ENCODE measurements at places on chromosomes 3 and 15.

- no peak for DNase-seq
Observed at GRCh38 chr3:19263606-19264005, 115.3 kb downstream of the KCNH8 start.

- DNase-seq = no peak
Observed at GRCh38 chr15:44034933-44035624, 160.0 kb downstream of the FRMD5 start.

DNA sequence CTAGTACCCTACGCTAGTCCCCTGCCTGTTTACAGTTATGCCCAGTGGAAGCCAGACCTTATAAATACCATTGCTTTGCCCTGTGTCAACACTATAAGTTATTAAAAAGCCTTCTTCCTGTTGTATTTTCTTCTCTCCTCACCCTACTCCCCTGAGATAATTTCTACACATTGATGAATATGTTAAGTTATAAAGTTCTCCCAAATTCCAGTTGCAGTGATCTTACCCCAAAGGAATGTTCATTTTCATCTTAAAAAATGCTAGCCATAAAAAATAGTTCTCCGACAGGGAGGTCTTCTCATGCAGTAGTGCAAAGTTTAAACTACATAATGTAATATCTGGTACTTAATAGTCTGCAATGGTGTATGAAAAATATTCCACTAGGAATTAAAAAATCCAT is 58.6 kb downstream of the MAP2K5 start:
- DNase-seq = no peak

GRCh38 chr3:73415118-73415517 is 209.6 kb downstream of the PDZRN3 start:
- no peak for DNase-seq

DNA sequence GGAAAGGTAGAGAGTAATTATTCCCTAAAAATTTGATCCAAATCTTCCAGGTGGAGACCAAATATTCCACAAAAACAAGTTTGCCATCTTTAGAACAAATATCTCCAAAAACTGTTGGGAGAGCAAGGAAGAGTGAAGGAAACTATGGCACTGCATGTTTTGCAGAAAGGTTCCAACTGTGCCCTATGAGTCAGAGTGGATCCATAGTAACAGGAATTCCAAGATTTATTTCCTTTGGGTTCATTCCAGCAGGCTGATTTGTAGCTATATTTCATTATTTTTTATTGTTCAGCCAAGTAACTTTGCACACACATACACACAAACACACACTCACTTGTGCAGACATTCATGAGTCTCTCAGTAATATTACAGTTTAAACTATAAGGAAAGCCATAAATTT is 459.7 kb upstream of the EPHA6 start:
- no peak for DNase-seq

GRCh38 chr15:68232449-68232848 is 2.9 kb upstream of the CLN6 start:
- DNase-seq = no peak

- DNase-seq = no peak
Observed at GRCh38 chr3:140896997-140897396, 44.6 kb upstream of the SLC25A36 start.

DNA sequence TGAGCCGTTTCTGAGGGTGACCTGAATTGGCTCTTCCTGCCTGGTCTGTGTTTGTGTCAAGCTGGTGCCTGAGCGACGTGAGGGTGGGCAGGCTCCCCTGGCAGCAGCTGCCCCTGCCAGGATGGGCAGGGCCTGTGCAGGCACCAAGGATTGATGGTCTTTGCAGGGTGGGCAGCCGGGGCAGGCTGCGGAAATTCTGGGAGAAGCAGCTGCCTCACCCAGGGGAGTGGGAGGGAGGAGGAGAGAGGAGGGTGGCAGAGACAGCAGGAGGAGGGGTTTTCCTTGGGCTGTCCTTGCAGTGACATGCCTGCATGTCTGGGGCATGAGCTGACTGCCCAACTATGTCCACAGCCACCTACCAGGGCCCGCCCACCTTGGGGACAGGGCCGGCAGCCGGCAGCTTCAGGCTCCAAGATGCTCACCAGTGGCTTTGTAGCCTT is 27.9 kb upstream of the SLC6A6 start:
- no peak for DNase-seq
